ENCODE measurements at places on chromosomes 7 and 10. TPM values are rescaled to one million over a fixed set of nuclear protein-coding genes. Genes with fewer than 3 reads are reported as not detected.

UPP1 gene
- 6.5 TPM for total RNA-seq

OR2A1 gene
- under 0.01 TPM for total RNA-seq

UNC5B gene
- 34.2 TPM for total RNA-seq

ITGA8 gene
- total RNA-seq: 5.8 TPM

PAPOLB gene
- total RNA-seq: 0.15 TPM

OR2A2 gene
- not detected for total RNA-seq

UTF1 gene
- total RNA-seq: not detected

MYH16 gene
- not detected for total RNA-seq

TIMM23 gene
- 84.8 TPM for total RNA-seq

VWA2 gene
- 0.58 TPM for total RNA-seq

CTAGE8 gene
- not detected for total RNA-seq

PRSS1 gene
- not detected for total RNA-seq

NPC1L1 gene
- 0.17 TPM for total RNA-seq

ZNF853 gene
- 1.5 TPM for total RNA-seq

CPEB3 gene
- 0.66 TPM for total RNA-seq

ASB10 gene
- not detected for total RNA-seq

PTPRZ1 gene
- 1.0 TPM for total RNA-seq

MYPN gene
- 0.33 TPM for total RNA-seq

DENND2A gene
- 69.6 TPM for total RNA-seq

AFAP1L2 gene
- total RNA-seq: 0.29 TPM

PHTF2 gene
- total RNA-seq: 34.2 TPM

HMX3 gene
- not detected for total RNA-seq

COL28A1 gene
- not detected for total RNA-seq

HOXA11 gene
- total RNA-seq: under 0.01 TPM

COL26A1 gene
- total RNA-seq: not detected

SSC4D gene
- 0.33 TPM for total RNA-seq

WNT16 gene
- 0.50 TPM for total RNA-seq

C10orf105 gene
- not detected for total RNA-seq

MEOX2 gene
- total RNA-seq: 0.83 TPM

CAV1 gene
- 614 TPM for total RNA-seq
